H4 (cell line): ENCODE measurements at places on chromosomes 11 and 22. TPM values are rescaled to one million over a fixed set of nuclear protein-coding genes. Genes with fewer than 3 reads are reported as not detected.

The B4GALNT4 gene
- 6.5 and 11.1 TPM in 2 replicates for total RNA-seq

The MAP6 gene
- total RNA-seq = not detected in 2 replicates

- DNase-seq = no peak
Measured at GRCh38 chr11:116192509-116193210, 580.1 kb downstream of the BUD13 start.

GRCh38 chr11:1040428-1041148 lies 4.1 kb upstream of the MUC6 start:
- DNase-seq = no peak

GRCh38 chr22:26409719-26410335 lies 19.2 kb upstream of the ASPHD2 start:
- no peak for DNase-seq
